ENCODE measurements at places on chromosomes 12 and 14.

GRCh38 chr12:64943686-64944085 is 119.2 kb downstream of the TBC1D30 start:
- no peak for DNase-seq

DNA sequence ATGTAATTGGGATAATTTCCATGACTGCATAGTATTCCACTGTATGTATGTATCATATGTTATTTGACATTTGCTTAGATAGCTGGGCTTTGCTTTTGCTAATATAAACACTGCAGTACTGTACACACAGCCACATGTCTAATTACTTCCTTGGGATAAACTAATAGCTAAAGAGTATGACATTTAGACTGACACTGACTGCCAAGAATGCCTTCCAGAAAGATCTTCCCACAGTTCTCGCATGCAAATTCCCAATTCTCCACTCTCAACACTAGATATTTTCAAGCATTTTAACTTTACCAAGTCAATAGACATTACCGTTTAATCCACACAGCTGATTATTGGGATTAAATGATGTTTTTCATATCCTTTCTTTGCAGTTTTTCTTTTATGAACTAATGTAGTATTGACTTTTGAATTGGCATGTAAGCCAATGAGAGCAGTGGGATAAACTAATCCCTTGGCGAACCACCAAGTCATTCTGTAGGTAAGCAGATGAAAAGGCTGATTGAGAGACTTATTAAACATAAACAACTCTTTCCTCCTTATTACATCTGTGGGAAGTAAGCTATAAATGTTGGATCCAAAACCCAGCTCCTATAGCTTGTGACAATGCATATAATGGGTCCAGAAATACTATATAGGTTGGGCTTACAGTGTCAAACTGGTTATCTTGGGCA is 55.5 kb downstream of the STON2 start:
- DNase-seq: no peak

DNA sequence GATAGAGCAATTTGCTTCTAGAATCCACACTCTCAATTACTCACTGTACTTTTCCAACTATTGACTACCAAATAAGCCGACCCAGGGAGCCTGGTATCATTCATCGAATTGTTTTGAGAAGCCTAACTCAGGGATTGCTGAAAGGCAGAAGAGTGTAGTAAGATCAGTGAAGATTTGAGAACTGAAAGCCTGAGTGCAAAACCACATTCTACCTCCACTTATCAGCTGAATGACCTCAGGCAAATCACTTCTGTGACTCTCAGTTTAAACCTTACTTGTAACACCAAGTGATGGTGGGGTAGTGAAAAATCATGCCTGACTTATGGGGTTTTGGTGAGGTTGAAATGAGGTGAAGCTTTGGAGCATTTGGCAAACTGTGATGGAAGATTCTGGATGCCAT is 126.1 kb upstream of the MAX start:
- DNase-seq: no peak

GRCh38 chr12:32517966-32518365 is 118.6 kb downstream of the FGD4 start:
- no peak for DNase-seq

GRCh38 chr14:69002069-69002468 is 23.0 kb upstream of the ACTN1 start:
- no peak for DNase-seq

DNA sequence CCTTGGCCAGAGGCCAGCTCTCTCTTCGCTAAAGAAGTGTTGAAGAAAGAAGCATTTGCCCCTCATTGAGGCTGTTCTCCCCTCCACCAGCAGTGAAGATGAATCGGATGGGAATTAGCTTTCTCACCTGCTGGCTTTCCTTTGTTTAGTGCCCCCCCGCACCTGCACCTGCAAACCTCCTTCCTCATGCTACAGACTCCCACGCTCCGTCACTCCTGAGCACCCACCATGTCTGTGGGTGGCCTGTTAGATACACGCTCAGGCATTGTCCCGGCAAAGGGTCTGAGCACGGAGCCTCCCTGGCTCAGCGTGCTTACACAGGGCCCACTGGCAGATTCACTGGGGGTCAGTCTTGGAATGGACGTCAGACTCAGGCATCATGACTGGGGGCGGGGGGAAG is 121.6 kb downstream of the GLT1D1 start:
- no peak for DNase-seq

DNA sequence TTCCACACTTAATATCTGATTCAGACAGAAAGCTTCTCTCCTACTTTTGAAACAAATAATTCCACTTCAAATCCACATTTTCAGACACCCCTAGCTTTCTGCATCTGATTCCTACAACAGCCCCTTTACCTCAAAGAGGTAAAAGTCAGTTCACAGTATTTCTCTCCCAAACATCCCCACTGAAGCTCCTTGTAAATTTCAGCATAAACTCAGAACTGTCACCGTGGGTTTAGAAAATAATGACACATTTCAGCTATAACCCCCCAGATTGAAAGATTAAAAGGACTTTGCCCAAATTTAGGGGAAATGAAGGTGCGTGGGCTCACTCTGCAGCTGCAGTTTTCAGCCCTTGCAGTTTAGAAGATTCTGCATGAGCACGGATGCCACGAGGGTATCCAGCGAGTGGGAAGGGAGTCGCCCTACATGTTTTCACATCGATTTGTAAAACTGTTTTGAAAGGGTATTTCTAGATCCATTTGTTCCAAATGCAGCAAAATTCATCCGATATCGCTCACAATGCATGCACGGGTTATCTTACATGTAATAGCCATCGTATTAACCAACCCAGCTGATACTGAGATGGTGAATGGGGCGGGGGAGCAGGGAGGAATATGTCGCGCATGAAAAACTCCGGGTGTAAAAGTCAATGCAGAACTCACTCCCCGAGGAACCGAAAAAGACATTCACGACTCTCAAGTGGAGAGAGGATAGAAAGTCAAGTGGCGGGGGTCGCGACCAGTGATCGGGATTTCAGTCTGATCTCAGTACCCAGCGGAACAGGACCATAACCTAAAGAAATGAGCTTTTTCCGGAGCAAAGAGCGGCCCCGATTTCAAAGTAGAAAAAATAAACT is 5.0 kb upstream of the CCND2 start:
- DNase-seq: no peak

DNA sequence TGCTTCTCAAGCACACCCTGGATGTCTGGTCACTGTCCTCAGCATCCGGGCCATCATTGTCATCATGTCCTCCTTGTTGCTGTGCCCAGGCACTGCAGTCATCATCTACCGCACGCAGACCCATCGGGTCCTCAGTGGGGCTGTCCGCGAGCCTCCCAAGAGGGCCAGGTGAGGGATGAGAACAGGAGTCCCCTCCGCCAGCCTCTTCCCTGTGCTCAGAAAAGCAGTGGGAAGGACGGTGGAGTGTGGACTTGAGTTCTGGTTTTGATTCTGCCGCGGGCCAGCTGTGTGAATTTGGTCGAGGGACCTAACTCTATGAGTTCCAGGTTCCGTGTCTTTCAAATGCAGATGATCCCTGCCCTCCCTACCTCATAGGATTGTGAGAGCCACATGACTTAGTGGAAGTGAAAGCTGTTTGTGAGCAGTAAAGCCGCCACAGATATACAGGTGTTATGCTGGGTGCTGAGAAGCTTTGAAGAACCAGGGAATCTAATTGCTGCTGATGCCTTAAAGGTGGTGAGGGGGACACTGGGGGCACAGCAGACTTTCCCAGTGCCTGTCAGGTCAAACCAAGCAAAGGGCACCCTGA is 122.9 kb upstream of the RAP1B start:
- no peak for DNase-seq
